ENCODE measurements at places on chromosomes 6 and 20. TPM values are rescaled to one million over a fixed set of nuclear protein-coding genes. Genes with fewer than 3 reads are reported as not detected.

- DNase-seq: no peak
Measured at GRCh38 chr20:62177307-62177706, 5.5 kb upstream of the MTG2 start.

- no peak for DNase-seq
Measured at GRCh38 chr6:118333772-118334171, 214.3 kb upstream of the PLN start.

- DNase-seq: no peak
Measured at GRCh38 chr6:20589266-20589665, 55.0 kb downstream of the CDKAL1 start.

The COL9A3 gene
- 0.89 TPM for total RNA-seq

- no peak for DNase-seq
Measured at GRCh38 chr20:35093267-35093884, 769 bp upstream of the TRPC4AP start.

DNA sequence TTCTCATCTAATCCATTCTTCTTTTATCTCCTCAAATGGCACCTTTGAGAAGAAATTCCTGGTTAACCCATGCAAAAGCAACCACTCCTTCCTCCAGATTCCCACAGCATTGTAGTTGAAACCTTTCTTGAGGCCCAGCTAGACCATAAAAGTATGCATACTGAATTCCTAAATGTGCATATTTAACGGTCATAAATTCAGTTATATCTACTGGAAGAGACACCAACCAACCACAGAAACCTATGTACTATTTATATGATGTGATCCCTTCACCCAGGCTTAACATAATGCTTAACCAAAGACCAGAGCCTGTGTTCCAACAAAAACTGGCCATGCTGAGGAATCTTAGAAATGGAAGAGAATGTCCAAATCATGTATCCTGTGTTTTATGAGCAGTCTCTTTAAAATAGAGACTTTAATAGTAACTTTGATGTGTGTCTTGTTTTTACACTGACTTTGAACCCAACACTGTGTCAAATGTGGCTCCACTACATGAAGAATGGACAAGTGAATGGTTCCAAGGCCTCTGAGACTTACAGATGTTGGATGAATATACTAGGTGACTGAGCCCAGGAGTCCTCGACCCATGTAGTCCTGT lies 11.4 kb upstream of the TAF8 start:
- no peak for DNase-seq

DNA sequence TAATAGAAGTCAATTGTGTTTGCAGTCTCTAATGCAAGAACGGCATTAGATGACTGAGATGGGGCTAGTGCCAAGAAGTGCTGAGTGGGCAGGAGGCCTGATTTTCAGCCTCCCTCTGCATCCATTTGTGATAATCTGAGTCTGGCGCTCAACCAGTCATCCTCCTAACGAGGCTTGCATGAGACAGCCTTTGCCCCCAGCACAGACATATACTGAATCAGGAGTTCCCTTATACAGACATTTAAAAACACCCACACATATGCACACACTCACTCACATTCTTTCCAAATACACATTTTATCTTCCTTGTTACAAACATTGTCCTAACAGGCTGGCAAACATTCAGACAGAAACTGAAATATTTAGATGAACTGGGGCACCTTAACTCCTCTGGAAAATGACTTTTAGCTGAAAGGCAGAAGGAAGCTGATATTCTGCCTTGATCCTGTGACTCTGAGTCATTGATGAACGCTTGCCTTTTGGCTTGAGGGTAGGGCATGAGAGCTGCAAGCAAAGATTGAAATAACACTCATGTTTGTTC lies 562.3 kb downstream of the DHX35 start:
- DNase-seq: no peak

DNA sequence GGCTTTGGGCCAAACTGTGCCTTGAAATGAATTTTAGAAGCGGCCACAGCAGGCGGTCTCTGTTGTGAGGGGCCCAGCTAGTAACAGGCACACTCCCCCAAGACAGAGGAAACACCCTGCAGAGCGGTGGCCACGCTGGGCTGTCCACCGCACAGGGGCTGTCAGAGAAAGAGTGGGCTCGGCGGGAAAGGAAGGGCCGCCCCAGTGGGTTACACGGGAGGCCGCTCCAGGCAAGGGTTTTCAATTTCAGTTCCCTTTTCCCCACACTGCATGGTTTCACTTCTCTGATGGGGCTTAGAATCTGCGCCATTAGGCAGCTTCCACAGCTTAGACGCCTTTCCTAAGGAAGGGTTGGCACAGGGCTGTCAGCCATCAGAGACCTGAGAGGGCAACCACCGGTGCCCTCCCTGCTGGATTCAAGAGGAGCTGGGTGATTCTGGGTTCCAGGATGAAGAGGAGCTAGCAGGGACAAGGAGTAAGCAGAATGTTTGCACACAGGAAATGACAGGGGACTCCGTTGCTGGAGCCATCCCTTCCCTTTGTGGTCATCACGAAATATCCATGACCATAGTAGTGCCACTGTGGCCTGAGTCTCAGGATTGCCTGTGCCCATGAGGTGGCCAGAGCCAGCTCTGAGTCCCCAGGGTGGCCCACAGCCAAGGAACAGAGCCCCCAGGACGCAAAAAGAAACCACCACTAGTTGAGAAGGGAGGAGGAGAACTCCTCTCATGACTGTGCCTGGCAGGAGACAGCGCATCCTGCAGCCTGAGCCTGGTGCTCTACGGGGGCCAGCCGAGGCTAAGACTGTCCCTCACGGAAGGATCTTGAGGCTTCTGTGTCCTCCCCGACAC lies 282.7 kb downstream of the NRN1 start:
- DNase-seq: peak; percentile 65

The SYCP2 gene
- total RNA-seq: 3.5 TPM

The SLC22A23 gene
- 27.8 TPM for total RNA-seq

GRCh38 chr6:42403831-42404230 lies 47.9 kb downstream of the TRERF1 start:
- DNase-seq: no peak

- DNase-seq: peak; percentile 98
Measured at GRCh38 chr20:3811467-3812258, 8.7 kb upstream of the AP5S1 start.

The EPB41L1 gene
- total RNA-seq: 68.9 TPM

DNA sequence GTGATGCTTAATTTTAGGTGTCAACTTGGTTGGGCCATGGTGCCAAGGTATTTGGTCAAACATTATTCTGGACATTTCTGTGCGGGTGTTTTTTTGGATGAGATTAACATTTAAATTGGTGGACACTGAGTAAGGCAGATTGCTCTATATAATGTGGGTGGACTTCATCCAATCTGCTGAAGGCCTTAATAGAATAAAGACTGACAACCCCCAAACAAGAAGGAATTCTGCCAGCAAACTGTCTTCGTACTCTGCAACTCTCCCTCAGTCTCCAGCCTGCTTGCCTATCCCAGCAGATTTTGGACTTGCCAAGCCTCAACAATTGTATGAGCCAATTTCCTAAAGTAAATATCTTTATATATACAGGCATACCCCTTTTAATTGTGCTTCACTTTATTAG lies 850.1 kb downstream of the TBC1D32 start:
- no peak for DNase-seq

All from lower lobe of right lung (tissue), 2 donors.